Fibroblast of the aortic adventitia (primary cell): ENCODE measurements at places on chromosomes 2 and 18. TPM values are rescaled to one million over a fixed set of nuclear protein-coding genes. Genes with fewer than 3 reads are reported as not detected.

Gene LOXL3
- 11.9 and 18.5 TPM in 2 replicates for total RNA-seq

DNA sequence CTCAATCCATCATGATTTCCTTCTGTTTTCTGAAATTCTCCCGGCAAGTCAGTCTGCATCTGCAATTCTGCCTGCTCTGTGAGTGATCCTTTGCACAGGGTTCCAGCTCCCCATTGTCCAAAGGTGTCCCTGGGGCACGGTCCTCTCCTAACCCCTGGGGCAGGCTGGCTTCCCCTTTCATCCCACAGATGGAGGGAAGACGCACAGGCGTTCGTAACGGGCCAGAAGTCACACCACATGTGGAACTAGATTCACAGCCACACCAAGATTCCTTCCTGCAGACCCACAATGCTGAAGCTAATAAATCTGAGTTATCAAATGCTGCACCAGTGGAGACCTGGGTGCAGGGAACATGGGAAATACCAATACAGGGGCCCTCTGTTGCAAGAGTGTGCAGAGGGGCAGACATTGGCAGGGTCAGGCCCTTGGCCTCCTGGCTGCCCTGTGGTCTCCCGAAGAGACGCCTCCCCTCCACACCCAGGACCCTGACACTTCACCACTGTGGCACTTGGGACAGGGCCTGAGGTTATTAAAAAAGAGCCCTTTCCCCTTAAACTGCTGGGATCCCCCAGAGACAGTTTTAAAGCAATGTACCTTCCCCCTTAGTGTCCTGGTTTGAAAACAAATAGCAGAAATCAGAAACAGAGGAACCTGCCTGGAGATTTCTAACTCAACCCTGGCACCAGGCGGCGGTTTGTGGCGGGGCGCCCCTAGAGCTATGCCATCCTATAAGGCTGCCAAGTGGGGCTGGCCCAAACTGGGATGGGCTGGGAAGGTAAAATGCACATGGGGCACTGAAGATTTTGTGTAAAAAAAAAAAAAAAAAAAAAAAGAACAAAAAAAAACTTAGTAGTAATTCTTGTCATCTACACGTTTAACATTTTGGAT lies 15.4 kb downstream of the ZNF516 start:
- no peak for DNase-seq

DNA sequence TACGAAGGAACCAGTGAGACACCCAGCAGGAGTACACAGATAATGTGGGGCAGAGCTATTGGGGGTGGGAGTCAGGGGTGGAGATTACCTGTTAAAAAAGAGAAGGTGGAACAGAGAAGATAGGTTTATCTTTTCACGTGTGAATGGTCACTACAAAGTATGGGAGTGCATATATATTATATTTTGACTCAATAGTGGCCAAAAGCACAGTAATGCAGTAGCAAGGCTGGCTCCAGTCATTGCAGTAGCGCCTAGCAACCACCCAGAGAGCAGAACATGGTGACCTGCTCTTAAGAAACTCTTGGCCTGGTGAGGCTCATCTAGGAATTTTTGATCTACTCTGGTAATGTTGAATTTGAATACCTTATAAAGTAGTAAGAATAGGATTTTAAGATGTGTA lies 1.0 kb downstream of the IMPACT start:
- DNase-seq: peak; percentile 11

DNA sequence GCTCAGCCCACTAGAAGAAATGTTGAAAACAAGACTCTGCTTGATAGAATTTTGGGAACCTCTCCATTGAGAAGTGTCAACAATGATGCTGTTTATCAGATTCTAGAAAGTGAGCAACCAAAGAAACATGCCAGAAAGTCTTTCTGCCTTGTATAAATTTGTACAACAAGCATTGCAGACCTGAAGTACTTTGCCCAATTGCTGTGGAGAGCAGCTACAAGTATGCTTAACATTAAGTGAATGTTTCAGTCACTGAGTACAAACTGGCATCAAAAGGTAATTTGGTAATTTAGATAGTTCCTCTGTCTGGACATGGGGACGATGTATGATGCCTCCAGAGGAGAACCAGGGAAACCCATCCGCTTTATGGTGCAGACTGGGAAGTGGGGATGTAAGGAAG lies 33.4 kb upstream of the SKA1 start:
- DNase-seq: no peak

Gene CETN1
- total RNA-seq: not detected in 2 replicates

Gene LRRTM4
- total RNA-seq: 0.18 and 1.5 TPM in 2 replicates

DNA sequence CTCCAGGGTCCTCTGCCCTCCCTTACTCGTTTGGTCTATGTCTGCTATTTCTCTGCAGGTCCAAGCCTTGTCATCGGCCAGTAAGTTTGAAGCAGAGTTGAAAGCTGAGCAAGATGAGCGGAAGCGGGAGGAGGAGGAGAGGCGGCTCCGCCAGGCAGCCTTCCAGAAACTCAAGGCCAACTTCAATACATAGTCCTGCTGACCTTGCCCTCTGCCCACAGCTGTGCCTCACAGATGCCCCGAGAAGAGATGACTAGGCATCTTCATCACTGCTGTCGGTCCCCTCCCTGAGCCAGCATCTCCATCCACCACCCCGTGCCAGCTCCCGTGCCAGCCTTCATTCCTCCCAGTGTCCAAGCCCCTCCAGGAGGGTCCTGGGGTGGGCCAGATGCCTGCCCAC lies 15.6 kb upstream of the GIGYF2 start:
- no peak for DNase-seq

GRCh38 chr2:8639122-8639635 lies 42.7 kb upstream of the ID2 start:
- no peak for DNase-seq

DNA sequence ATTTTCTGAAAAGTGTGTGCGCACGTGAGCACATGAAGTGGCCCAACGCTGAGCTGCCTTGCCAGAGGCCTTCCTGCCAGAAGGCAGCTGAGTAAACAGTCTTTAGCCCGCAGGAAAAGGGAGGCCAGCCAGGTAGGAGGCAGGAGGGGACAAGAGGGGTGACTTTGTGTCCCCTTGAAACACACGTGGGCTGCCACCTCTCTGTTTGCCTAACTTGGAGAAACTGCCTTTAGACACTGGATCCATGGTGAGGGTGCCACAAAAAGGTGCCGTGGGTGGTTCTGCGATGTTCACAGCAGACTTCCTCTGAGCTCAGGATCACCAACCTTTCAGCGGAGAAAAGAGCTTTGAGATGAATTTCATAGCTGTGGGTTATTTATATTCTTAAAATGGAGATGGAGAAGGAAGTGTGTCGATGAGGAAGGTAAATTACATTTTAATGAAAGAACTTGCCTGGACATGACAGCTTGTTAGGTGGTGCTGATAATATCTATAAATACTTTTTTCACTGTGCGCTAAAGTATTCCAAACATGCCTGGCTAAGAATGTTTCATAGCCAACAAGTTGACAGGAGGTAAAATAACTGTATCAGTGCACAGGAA lies 36.6 kb upstream of the ASB1 start:
- DNase-seq: no peak

Gene TRIM43
- not detected in 2 replicates for total RNA-seq

GRCh38 chr2:127609031-127609751 lies 36.8 kb upstream of the GPR17 start:
- DNase-seq: no peak

Gene SKA1
- total RNA-seq: 3.0 and 29.5 TPM in 2 replicates

DNA sequence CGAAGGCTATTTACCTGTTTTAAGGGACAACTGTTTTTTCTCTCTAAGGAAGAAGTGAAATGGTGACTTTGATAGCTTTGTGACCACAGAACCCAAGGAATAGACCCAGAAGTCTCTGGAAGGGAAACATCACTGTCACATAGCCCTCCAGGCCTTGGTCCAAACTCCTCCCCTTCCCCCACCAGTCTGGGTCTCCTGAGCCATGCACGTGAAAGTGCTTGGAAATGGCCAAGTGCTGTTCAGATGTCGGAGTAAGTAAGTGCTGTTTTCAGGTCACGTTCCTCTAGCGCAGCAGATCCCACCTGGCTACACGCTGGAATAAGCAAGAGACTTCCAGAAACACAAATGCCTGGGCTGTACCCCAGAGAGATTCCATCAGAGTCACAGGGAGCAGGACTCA lies 73.0 kb upstream of the AFF3 start:
- DNase-seq: no peak

DNA sequence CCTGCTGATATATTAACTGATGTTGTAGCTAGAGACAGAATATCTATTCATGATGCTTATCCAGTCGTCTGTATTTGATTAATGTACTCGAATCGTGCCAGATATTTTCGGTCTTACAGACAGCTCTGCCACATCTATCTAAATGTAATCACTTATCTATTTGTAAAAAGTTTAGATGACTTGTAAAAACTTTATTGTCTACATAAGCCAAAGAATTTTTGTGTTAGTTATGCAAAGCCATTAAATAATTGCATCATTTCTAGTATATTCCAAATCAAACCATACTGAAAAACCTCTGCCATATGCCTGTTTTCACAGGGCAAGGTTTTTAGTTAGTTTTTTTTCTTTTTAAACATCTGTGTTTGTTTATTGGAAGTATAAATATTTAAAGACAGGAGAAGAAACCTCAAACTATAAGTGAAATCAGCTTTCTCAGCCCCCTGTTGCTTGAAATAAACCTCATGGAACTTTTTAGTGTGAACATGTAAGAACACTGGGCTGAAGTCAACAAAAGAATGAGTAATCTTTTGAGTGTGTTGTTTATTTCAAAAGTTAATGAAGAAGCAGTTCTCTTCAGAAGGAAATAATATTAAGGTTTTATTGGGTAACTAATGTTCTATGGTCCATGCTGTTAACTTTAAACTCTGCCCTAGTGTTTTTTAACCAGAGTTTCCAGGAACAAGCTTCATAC lies 657.6 kb upstream of the SYT4 start:
- DNase-seq: peak; percentile 61

Gene SPC25
- total RNA-seq: 19.3 TPM in 1 of 2 replicates, not detected in the other

DNA sequence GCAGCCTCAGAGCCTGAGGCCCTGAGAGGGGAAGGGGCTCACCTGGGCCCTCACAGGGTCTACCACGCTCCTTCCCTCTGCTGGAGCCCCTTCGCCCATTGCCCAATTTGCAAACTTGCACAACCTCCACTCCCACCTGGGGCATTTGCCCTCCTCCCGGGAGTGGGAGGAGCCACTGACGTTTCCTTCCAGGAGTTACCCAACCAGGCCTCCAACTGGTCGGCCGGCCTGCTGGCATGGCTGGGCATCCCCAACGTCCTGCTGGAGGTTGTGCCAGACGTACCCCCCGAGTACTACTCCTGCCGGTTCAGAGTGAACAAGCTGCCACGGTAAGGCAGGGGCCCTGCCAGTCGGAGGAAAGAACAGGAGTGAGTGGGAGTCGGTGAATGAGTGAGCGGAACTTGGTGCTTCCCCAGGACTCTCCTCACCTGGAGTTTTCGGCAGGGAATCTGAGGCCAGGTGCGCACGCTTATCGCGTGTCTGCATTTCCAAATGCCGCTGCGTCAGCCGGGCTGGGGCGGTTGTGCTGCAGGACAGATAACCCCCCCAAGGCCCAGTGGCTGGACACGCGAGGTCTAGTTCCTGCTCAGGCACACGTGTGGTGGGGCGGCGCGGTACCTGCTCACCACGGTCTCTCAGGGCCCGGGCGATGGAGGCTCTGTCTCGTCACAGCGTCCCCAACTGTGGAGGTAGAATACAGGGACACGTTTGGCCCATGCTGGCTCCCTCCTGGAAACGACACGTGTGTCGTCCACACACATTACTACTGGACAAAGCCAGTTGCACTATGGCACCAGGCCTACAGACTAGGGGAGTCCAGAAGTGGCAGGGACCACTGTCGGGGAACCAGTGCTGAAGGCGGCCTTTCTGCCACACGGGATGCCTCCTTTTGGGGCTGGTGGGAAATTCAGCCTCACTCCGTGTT lies 11.7 kb downstream of the ANO7 start:
- DNase-seq: no peak

GRCh38 chr2:48569433-48569832 lies 39.5 kb downstream of the STON1 start:
- DNase-seq: no peak

Gene CCDC141
- 1.8 and 2.7 TPM in 2 replicates for total RNA-seq

Gene SYT4
- total RNA-seq: under 0.01 TPM in 1 of 2 replicates, not detected in the other

- no peak for DNase-seq
These were observed 117.6 kb downstream of the METTL8 start for GRCh38 chr2:171316220-171316619.

DNA sequence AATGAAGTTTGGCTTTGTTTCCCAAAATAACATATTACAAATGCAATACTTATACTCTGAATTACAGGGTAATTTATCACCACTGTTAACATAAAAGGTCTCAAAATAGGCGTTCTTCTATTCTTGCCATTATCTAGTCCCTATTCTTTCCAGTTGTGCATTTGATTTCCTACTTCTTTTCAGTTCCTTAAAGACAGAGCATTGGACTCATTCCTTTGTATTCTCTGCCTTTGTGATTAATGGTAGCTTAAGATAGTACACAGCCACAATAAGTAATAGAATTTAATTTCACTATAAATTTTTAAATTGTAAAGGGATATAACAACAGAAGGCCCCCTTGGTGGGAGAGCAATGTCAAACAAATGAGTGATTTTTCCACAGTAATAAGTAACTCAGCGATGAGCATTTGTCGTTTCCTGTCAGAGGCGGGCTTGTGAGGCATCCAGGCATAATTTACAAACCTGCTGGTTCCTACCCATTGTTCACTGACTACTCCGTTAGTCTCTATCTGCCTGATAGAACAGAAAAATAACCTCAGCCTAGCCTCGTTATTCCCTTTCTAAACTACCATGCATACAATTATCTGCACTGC lies 456.6 kb upstream of the REG3G start:
- DNase-seq: no peak
